ENCODE measurements at places on chromosomes 2 and 18.

DNA sequence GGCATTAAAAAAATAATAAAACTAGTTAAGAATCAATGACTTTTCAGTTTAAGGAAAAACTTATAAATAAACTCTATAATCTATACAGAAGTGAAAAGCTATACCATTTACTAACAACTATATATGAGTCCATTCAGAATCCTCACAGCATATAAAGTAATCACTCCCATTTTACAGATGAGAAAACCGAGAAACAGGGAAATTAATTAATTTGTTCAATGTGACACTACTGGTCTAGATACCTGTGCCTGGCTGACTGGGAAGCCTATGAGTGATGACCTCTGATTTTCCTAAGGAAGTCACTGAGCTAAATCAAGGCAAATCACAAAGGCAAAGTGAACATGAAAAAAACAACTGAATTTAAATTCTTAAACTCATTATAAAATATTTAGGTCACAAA, 99.5 kb upstream of the RNU4ATAC start:
- DNase-seq = no peak

DNA sequence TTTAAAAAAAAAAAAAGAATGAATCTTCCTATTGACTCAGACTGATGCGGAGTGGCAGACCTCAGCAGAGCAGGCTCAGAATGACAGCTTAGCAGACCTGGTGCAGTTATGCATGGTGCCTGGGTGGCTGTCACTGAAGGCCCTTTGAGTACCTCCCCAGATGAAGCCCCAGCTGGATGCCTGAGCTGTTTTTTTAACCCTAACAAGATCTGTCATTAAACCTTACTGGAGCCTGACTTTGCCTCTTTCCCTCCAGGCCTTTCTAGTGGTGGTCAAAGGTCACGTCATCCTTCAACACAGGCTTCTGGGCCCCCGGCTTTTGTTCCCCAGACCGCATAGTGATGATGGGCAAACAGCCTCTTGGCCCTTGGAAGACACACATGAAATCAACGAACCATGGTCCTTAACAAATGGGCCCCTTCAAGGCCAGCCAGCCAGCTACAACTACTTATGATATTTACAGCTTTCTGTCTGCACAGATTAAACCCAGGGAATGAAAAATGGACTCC, 138.3 kb upstream of the CYP1B1 start:
- DNase-seq = no peak

- DNase-seq = no peak
These were observed 48.9 kb upstream of the HPCAL1 start for GRCh38 chr2:10253596-10254372.

- DNase-seq = no peak
These were observed 28.2 kb upstream of the PRLH start for GRCh38 chr2:237538001-237538720.

DNA sequence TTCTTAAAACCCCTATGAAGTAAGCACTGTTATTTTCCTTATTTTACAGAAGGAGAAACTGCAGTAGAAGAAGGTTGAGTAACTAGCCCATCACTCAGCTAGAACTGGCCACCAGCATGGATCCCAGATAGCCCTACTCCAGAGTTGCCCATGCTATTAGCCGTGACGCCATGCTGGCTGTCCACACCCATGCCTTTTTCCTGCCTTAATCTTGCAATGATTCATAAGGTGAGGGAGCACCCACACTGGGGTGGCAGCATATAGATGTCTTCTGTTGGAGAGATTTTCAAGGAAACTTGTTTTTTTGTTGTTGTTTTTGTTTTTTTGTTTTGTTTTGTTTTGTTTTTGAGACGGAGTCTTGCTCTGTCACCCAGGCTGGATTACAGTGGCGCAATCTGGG, 204.1 kb upstream of the HAAO start:
- DNase-seq = peak; percentile 64

- DNase-seq = peak; percentile 92
These were observed 147.0 kb upstream of the PELI1 start for GRCh38 chr2:64291181-64291580.

DNA sequence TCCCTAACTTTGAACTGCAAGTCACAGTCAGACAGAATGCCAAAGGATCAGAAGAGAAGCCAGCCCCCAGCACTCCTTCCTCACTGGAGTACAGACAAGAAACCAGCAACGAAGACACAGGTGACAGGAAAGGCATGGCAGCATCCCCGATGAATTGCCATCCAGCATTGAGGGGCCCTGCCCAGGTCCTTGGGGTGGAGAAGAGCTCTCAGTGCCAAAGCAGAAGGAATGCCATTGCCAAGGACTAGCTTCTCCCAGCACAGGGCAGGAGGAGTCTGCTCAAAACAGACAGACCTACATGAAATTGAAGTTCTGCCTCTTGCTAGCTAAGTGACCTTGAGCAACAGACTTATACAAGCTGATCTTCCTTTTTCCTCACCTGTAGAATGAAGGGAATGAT, 220.1 kb downstream of the L3MBTL4 start:
- DNase-seq = no peak

- DNase-seq = peak; percentile 80
These were observed 14.8 kb upstream of the C2orf66 start for GRCh38 chr2:196823750-196824522.

GRCh38 chr18:36601316-36601715, 227.5 kb downstream of the TPGS2 start:
- no peak for DNase-seq

DNA sequence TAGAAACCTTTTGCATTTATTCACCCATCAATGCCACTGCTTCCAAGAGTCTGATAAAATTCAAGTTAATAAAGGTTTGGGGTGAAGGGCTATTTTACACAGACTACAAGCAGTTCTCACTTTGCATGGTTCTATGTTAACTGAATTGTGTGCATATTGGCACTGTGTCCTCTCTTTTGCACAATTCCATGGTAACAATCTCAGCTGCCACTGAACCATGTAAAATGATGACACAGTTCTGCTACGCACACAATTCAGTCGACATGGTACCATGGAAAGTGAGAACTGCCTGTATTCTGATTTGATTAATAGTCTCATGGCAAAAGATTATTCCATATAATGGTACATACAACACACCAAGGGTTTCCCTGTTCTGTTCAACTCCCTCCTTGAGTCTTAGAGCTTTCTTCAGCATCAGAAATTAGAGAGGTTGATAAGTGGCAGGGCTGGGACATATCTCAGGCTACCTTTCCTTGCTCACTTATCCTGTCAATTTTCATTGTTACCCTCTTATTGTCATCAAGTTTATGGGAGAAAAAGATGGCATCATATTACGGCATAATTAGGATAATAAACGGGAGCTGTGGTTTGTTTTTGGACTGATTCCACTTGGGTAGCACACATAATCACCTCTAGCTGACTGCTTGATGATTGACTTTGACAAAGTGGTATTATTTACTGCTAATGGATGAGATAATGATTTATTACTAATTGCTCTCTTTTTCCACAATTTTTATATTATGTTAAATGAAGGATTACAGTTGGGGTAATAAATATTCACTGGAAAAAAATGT, 139.3 kb upstream of the CREB1 start:
- DNase-seq = no peak

GRCh38 chr2:147594038-147594437, 250.8 kb upstream of the ACVR2A start:
- DNase-seq = no peak

GRCh38 chr2:56326346-56326741, 142.6 kb downstream of the CCDC85A start:
- no peak for DNase-seq

DNA sequence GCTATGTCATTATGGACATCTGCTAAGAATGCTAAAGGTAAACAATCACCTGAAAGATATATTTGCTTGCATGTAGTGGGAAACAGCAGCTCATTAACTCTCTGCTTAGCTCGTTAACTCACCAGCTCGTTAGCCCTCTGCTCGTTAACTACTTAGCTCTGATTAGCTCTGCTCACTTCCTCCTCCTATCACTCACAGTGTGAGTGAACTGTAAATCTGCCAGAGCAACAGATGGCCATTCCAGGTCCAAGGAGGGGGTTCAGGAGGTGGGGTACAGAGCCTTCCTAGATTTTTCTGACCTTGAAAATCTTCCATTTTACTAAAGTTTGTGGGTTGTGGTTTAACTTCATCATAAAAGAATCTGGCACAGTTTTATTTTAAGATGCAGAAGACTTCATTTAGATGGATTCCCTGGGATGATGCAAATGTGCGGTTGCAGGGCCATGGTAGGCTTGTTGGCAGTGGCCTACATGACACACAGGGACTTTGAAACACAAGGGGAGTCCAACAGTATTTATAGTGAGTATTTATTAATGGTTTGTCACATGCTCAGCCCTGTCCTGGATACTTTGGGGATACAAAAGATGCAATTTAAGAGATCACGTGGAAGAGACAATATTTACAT, 1633.7 kb upstream of the CELF4 start:
- DNase-seq = no peak

DNA sequence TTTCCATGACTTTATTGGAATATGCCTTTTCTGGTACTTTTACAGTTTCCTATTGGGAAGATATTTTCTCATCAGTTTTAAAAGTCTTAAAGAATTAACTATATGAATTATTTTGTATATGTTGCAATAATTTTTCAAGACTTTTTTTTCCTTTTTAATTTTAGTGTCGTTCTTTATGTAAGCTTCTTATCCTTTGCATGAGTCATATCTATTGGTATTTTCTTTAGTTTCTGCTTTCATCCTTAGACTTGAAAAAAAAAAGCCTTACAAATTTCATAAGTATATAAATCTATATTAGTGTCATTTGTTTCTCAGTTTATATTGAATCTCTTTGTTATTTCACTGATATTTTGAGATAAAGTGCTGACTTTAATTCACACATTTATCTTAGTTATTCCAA, 94.9 kb downstream of the DSEL start:
- DNase-seq = peak; percentile 5

- DNase-seq = peak; percentile 80
These were observed 260.3 kb downstream of the KLHL29 start for GRCh38 chr2:23645230-23645808.

DNA sequence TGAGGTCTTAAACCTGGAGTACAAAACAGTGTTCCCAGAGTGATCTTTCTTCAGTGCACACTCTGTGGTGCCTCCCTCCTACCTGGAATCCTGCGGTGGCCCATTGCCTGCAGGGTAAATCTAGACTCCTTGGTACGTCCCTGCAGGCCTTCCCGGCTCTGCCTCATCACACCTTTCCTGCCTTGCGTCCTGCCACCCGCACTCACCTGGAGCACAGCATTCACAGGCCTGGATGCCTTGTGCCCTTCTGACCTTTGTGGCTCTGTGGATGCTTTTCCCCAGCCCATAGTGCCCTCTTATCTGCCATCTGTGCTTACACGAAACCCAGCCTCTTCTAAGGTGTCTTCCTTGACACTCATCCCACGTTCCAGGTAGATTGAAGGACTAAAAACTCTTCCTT, 62.7 kb downstream of the PRKRA start:
- DNase-seq = no peak

DNA sequence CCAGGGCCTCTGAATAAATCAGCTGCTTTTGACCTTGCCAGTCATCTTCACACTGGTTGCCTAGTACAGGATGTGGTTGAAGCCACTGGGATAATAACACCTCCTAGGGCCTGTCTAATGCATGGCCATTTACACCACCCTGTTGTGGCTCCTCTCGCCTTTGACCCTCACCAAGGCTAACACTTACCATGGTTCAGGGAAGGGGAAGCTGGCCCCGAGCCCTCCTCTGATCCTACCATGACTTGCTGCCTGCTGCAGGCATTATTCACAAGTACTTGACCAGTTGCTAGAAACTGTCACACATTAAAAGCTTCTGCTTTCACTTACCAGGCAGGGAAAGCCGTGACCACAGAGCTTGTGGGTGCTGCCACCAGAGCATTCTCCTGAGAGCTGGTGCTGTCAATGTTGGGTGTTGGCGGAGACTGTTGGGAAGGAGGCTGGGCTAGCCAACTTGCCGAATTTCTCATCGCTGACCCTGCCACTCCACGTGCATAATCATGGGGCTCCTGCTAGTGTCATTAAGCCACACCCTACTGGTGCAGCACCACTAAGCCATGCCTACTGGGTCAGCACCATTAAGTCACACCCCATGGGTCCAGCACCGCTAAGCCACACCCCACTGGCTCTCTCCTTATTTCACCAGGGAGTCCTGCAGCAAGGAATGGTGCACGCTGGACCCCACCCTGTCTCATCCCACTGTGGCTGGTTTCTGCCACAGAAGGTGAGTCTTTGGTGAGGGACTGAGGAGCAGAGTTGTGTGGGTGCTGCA, 47.0 kb upstream of the TTC39C start:
- DNase-seq = no peak

DNA sequence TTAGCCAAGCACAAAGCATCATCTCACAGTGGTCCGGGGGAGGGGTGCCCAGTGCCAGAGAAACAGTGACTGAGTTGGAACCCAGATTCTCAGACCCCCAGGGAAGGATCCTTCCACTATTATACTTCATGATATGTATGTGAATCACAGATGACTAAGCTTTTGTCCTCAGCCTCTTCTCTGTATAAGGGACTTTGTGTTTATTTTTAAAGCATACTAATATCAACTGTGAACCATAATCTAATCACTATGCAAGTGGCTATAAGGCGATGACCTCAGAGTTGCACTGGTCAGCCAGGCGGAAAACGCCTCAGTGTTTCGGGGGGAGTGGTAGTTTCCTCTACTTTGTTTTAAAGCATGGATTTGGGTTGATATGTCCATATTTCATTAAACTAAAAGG, 160.4 kb upstream of the TMEM200C start:
- DNase-seq = peak; percentile 0

- no peak for DNase-seq
These were observed 7.7 kb upstream of the AMMECR1L start for GRCh38 chr2:127893494-127893893.

- peak; percentile 69 for DNase-seq
These were observed 242.6 kb downstream of the PHLPP1 start for GRCh38 chr18:62957885-62958472.

- DNase-seq = no peak
These were observed 64.3 kb upstream of the STAT1 start for GRCh38 chr2:191078165-191078867.

GRCh38 chr2:73028841-73029240, 42.7 kb downstream of the SFXN5 start:
- DNase-seq = no peak

GRCh38 chr18:61894751-61895524, 2.1 kb upstream of the RNF152 start:
- DNase-seq = no peak

GRCh38 chr2:169203952-169204351, 134.6 kb downstream of the DHRS9 start:
- DNase-seq = no peak

- DNase-seq = peak; percentile 82
These were observed 2.7 kb upstream of the PID1 start for GRCh38 chr2:229273723-229274338.
